ENCODE measurements at places on chromosomes 4 and X.
A peak's percentile ranks its signal among the peaks of the same experiment; 100 is the strongest.

DNA sequence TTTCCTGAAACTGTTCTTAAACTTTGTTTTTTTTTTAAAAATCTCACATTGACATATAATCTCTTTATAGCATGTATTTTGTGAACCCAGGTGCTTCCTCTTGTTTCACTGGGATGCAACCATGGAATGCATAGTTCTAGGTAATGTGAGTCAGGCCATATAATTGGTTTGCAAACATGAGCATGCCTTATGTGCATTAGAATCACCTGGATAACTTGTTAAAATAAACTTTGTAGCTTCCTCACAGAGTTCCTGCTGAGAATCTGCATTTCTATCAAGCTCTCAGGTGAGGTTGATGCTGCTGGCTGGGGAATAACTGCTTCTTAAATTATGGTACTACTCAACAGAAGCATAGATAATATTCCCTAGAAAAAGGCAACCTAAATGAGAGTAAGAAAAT is 940.3 kb upstream of the LCORL start:
- no peak for DNase-seq

- DNase-seq, result peak; percentile 71
These were observed 26.4 kb upstream of the TMPRSS11B start for GRCh38 chr4:68271851-68272357.

- DNase-seq, result peak; percentile 71
These were observed 17.2 kb downstream of the EDNRA start for GRCh38 chr4:147498031-147498660.

GRCh38 chrX:128019218-128019617 is 33.0 kb downstream of the ACTRT1 start:
- DNase-seq, result no peak

GRCh38 chr4:101286663-101287062 is 60.7 kb downstream of the PPP3CA start:
- DNase-seq, result no peak

- DNase-seq, result peak; percentile 24
These were observed 14.2 kb upstream of the CPE start for GRCh38 chr4:165364452-165365080.

- no peak for DNase-seq
These were observed 907.1 kb downstream of the FSTL5 start for GRCh38 chr4:161256716-161257115.

DNA sequence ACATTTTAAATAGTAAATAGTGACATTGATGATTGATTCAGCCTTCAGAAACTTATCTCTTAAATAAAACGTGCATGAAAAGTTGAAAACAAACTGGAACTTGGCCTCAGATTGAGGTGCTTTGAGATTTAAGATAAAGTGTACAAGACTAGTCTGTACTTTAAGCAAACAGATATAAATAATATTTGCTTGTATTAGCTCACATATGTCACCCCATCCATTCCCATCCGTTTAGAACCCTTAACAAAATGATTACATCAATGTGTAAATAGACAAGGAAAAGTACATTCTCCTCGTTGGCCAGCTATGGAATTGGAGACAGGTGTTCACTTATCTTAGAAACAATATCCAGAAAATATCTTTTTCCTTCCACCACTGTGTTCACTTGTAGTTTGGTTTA is 130.8 kb downstream of the BANK1 start:
- DNase-seq, result no peak

DNA sequence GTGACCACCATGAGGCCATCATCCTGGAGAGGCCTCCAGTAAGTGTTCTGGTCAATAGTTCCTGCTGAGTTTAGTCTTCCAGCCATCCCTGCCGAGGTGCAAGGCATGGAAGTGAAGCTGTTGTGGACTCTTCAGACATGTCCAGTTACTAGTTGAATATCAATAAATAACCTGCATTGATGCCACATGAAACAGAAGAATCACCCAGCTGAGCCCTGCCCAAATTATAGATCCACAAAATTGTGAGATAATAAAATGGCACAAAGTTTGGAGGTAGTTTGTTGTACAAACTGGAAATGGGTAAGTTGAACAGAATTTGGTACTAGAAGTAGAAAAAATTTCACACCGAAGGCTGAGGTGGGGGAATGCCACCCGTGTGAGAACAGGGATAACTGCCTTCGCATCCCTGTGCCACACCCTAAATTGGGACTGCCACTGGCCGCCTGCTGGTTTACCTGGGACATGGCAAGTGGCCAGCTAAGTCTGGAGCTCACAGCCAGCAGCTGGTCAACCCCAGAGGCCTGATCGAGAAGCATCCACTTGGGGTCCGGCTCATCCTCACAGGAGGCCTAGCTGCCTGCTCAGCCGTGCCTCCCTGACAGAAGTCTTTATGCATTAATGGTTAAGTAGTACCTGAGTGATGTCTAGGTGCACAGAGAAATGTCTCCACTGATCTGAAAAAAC is 184.5 kb downstream of the SPRY1 start:
- no peak for DNase-seq

GRCh38 chr4:24650849-24651640 is 66.7 kb upstream of the DHX15 start:
- DNase-seq, result no peak

DNA sequence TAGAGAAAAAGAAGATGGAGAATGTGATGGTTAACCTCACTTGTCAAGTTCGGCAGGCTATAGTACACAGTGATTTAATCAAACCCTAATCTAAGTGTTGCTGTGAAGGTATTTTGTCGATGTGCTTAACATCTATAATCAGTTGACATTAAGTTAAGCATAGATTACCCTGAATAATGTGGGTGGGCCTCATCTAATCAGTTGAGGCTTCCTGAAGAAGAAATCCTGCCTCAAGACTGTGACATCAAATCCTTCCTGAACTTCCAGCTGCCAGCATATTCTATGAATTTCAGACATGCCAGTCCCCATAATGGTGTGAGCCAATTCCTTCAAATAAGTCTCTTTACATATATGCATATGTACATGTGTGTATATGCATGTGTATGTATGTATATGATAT is 181.4 kb downstream of the PACRGL start:
- no peak for DNase-seq

- no peak for DNase-seq
These were observed 185.9 kb downstream of the SMIM20 start for GRCh38 chr4:26099967-26100366.

- DNase-seq, result no peak
These were observed 14.9 kb downstream of the NKX6-1 start for GRCh38 chr4:84484236-84484635.

GRCh38 chr4:29326004-29326403 is 1394.2 kb upstream of the PCDH7 start:
- no peak for DNase-seq

DNA sequence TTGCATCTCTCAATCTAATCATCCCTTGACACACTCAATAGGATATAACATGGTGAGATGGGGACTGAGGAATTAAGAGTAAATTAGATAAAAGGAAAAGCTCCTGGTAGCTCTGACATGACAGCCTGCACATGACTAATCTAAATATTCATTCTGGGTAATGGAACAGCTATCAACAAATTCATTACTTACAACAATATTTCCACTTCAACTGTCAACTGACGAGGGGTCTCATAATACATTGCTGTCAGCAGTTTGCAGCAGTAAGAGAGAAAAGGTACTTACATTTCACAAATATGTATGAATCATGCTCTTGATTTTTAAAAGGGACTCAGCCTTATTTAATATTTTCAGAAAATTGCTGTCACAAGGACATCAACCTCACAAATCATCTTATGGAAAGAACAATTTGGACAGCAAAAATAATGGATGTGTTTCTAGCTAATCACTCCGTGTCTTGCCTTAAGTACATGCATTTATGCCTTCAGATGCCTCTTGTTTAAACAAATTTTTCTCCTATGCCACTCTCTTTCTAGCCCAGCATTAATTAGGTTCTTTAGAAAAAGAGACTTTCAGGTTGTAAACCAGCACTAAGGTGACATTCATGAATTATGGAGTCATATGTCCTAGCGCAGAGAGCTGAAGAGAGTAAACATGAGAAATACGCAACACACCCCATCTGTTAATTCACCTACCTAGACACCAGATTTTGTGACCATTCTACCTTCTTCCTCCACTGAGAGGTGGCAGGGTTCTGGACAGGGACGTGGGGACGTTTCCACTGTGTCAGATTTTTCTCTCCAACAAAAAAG is 99.6 kb upstream of the TMEM150C start:
- DNase-seq, result no peak

GRCh38 chrX:115229337-115230003 is 4.4 kb downstream of the LRCH2 start:
- no peak for DNase-seq

- DNase-seq, result no peak
These were observed 33.2 kb downstream of the STAG2 start for GRCh38 chrX:123994730-123995129.

- DNase-seq, result peak; percentile 54
These were observed at the start of gene OCRL for GRCh38 chrX:129540068-129540653. OCRL (plus strand) TSS chrX:129540259; CDS start chrX:129540440, 181 bp downstream.

GRCh38 chr4:169063441-169063840 is 53.4 kb upstream of the CBR4 start:
- no peak for DNase-seq

DNA sequence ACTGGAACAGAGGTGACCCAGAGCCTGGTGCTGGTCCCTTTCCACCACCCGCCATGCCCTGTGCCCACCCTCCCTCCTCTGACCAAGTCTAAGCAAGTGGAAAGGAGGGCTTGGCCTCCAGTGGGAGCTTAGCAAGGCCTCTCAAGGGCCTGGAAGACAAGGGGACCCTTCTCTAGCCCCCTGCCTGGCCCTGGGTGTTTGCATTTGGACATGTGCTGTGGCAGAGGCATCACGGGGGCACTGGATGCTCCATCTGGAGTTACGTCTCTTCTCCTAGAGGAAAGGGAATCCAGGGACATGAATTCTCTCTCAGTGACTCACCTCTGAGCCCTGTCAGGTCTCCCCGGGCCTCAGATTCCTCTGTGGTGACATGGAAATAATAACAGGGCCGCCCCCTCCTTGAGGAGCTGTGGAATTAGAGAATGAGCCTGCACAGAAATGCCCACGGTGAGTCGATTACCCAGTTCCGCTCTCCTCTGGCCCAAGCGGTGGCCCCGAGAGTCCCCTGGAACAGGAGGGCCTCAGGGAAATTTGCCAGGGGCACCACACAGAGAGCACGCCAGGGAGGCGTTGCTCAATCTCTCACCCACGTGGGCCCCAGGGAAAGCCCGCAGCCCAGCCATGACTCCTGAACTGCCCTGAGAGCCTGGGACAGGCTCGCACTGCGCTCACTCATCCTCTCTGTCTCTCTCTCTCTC is 189.6 kb downstream of the BCOR start:
- peak; percentile 96 for DNase-seq

GRCh38 chrX:126237524-126237923 is 71.4 kb upstream of the DCAF12L2 start:
- no peak for DNase-seq

GRCh38 chr4:70925899-70926635 is 23.9 kb downstream of the MOB1B start:
- DNase-seq, result no peak

- DNase-seq, result no peak
These were observed 8.2 kb downstream of the MTHFD2L start for GRCh38 chr4:74166135-74166534.

DNA sequence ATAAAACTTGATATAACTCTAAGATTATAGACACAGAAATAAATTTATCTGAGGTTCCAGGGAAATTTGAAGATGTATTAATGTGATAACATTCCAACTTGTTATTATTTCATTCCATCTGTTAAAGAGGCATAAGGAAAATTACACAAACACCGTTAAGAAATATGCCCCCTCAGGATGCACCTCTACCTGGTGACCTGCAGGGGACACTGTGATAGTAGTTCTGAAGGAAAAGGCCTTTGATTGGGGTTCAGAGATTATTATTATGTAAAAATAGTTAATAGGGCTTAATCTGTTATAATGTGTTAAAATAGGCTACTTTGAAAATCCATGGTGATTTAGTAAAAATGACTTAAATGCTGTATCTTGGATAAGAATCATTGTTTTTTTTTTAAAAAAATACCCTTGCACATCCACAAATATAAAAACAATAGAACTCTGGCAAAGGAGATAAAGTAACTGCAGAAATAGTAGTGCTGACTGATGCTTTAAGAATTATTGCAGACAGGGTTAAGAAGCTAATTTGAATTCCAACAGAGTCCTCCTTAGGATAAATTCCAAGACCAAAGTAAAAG is 6.1 kb upstream of the ABRAXAS1 start:
- peak; percentile 26 for DNase-seq

DNA sequence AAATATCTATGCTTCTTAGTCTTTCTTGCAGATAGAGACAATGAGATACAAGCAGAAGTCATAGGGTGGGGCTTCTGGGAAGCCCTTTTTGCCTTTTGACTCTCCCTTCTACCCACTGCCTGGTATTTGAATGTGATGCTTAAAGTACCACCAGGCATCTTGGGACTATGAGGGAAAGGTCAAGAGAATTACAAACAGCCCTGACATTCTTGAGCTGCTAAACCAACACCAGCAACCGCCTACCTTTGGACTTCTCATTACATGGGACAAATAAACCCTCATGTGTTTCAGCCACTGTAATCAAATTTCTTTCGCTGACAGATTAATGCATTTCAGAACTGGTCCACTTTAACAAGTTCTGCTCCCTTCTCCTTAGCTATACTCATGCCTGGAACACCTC is 112.8 kb downstream of the LUZP4 start:
- no peak for DNase-seq

GRCh38 chr4:13762130-13762529 is 134.6 kb upstream of the BOD1L1 start:
- DNase-seq, result no peak

DNA sequence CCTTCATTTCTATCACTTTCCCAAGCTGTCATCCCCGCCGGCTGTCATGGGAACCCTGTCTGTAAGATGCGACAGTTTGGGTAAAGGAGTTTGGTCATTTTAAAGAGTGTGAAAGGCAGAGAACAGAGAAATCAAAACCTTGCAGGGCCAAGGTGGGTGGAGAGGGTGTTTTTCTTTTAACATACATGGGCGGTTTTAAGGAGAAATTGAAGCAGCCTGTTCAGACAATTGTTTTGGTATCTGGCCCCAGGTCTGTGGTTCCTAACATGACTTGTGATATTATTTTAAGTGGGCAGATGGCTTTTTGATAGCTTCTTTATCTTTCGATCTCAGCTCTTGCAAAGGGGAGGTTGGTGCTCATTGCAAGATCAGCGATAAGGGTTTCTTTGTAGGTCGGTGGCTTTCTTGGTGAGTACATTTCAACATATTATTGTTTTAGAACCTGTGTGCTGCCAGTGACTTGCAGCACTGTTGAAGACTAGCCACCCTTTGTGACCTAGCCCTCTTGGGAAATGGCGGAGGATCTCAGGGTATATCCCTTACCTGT is 3.7 kb downstream of the PPP1R3F start:
- no peak for DNase-seq

DNA sequence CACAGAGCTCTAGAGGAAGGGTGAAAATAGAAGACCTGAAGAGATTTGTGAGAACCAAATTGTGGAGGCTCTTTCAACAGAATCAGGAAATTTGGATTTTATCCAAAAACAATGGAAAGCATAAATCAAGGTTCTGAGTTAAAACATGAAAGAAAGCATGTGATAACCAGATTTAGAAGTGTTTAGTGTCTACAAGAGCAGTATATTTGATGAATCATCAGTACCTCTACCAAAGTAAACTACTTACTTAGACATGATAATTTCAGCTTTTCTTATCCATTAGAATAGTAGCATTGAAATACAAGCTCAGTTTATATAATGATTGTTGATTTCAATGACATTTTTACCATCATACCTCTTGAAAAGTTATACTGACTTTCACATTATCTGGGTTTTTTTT is 25.9 kb upstream of the INTU start:
- DNase-seq, result no peak
